ENCODE measurements at places on chromosomes 6 and 20. TPM values are rescaled to one million over a fixed set of nuclear protein-coding genes. Genes with fewer than 3 reads are reported as not detected.

DNA sequence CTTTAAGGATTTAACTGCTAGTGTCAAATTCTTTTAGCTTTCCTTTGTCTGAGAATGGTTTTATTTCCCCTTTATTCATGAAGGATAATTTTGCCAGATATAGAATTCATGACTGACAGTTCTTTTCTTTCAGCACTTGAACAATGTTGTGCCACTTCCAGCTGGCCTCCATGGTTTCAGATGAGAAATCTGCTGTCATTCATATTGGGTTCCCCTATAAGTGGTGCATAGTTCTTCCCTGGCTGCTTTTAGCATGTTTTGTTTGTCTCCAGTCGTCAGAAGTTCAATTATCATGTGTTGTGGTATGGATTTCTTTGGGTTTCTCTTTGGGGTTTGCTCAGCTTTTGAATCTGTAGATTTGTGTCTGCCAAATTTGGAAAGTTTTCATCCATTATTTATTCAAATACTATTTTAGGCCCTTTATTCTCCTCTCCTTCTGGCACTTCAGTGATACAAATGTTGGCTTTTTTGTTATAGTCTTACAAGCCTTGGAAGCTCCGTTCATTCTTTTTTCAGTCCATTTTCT, 76.3 kb upstream of the TGM3 start:
- no peak for DNase-seq
- no peaks in the 10 kb centered on the region for H3K4me1 ChIP-seq
- no peaks in the 10 kb centered on the region for H3K36me3 ChIP-seq
- H3K4me3 ChIP-seq: no peak overlapping the region

GRCh38 chr20:21262812-21263211, 40.3 kb upstream of the XRN2 start:
- H3K27me3 ChIP-seq: no peaks in the 10 kb centered on the region
- no peaks in the 10 kb centered on the region for H3K36me3 ChIP-seq
- no peak overlapping the region for H3K4me3 ChIP-seq
- no peak overlapping the region for H3K27ac ChIP-seq
- no peaks in the 10 kb centered on the region for H3K4me1 ChIP-seq

- no peak overlapping the region for H3K27ac ChIP-seq
- H3K4me3 ChIP-seq: no peak overlapping the region
- no peaks in the 10 kb centered on the region for H3K36me3 ChIP-seq
- H3K27me3 ChIP-seq: no peaks in the 10 kb centered on the region
- DNase-seq: no peak
- H3K4me1 ChIP-seq: no peaks in the 10 kb centered on the region
Measured at GRCh38 chr20:12414446-12415274, 497.0 kb downstream of the BTBD3 start.

GRCh38 chr6:157552081-157552747, 171.2 kb downstream of the ZDHHC14 start:
- H3K36me3 ChIP-seq: no peaks in the 10 kb centered on the region
- H3K27ac ChIP-seq: no peak overlapping the region
- H3K4me3 ChIP-seq: no peak overlapping the region
- no peaks in the 10 kb centered on the region for H3K27me3 ChIP-seq
- peaks cover 20% of the 10 kb centered on the region for H3K4me1 ChIP-seq

Gene PRSS16
- 14.5 TPM for total RNA-seq

- no peaks in the 10 kb centered on the region for H3K27me3 ChIP-seq
- no peak overlapping the region for H3K4me3 ChIP-seq
- H3K36me3 ChIP-seq: no peaks in the 10 kb centered on the region
- H3K4me1 ChIP-seq: no peaks in the 10 kb centered on the region
Measured at GRCh38 chr6:169470790-169471189, 217.1 kb upstream of the THBS2 start.

Gene MAS1
- total RNA-seq: not detected

DNA sequence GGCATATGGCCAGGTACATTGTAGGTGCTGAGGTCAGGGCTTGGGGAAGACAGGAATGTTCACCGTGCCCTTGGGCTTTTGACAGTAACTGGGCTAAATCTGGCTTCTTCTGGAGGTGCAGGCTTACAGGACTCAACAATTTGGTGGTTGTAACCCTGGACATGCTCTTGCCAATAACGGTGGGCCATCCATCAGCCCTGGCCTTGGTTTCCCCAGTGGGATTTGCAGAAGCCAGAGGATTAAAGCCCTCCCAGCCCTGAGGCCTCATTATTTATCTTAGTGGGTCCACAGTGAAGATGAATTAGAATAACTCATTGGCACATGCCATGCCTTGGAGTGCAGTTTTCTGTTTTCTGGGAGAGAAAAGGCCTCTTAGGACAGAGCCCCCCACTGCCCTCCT, 44.0 kb downstream of the TOX2 start:
- H3K36me3 ChIP-seq: no peaks in the 10 kb centered on the region
- H3K4me3 ChIP-seq: no peak overlapping the region
- DNase-seq: no peak
- H3K4me1 ChIP-seq: peaks cover 99% of the 10 kb centered on the region
- H3K27me3 ChIP-seq: no peaks in the 10 kb centered on the region
- peak overlapping the region; percentile 8 for H3K27ac ChIP-seq

GRCh38 chr20:35007413-35007812, 51.7 kb downstream of the MYH7B start:
- no peaks in the 10 kb centered on the region for H3K27me3 ChIP-seq
- no peak for DNase-seq
- peaks cover 48% of the 10 kb centered on the region for H3K36me3 ChIP-seq

Gene PSORS1C1
- total RNA-seq: 9.8 TPM

GRCh38 chr6:81727876-81728517, 24.5 kb downstream of the TENT5A start:
- no peaks in the 10 kb centered on the region for H3K4me1 ChIP-seq
- H3K27ac ChIP-seq: no peak overlapping the region
- H3K4me3 ChIP-seq: no peak overlapping the region
- no peaks in the 10 kb centered on the region for H3K36me3 ChIP-seq
- no peaks in the 10 kb centered on the region for H3K27me3 ChIP-seq
- no peak for DNase-seq

DNA sequence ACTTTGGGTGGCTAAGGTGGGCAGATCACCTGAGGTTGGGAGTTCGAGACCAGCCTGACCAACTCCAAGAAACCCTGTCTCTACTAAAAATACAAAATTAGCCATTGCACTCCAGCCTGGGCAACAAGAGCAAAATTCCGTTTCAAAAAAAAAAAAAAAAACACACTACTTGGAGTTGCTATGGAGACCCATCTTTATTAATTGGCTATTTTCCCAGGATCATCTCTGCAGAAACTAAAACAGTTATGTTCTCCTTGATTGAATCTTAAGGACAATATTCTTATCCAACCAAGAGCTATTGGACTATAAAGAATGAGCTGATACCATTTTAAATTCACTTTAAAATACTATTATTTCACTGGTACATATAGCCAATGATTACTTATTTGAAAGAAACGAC, 14.7 kb downstream of the AKIRIN2 start:
- no peak for DNase-seq
- no peak overlapping the region for H3K27ac ChIP-seq
- H3K27me3 ChIP-seq: no peaks in the 10 kb centered on the region
- no peaks in the 10 kb centered on the region for H3K36me3 ChIP-seq

Gene LGSN
- 0.30 TPM for total RNA-seq

- no peak for DNase-seq
- no peak overlapping the region for H3K27ac ChIP-seq
- H3K36me3 ChIP-seq: no peaks in the 10 kb centered on the region
- no peaks in the 10 kb centered on the region for H3K27me3 ChIP-seq
- no peaks in the 10 kb centered on the region for H3K4me1 ChIP-seq
Measured at GRCh38 chr6:150620244-150620643, 20.6 kb downstream of the PLEKHG1 start.

DNA sequence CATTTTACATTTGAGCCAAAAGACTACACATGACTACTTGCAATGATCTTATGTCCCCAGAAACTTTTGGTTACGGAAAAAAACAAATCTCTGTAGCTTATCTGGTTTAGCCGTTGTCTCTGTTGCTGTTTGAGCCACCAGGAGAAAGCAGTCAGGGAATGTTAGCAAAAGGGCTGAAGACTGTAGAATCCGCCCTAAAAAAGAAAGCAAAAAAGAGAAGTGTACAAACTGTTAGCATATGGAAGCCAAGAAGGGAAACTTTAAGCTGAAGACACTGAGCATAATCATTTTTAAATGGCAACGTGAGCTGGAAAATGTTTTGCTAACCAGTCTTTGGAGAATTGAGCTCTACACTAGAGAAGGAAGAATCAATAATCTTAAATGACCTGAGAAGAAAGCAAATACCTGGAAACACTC, 69.9 kb upstream of the MYLIP start:
- no peak overlapping the region for H3K27ac ChIP-seq
- no peak overlapping the region for H3K4me3 ChIP-seq
- H3K27me3 ChIP-seq: no peaks in the 10 kb centered on the region
- DNase-seq: no peak
- H3K36me3 ChIP-seq: no peaks in the 10 kb centered on the region
- no peaks in the 10 kb centered on the region for H3K4me1 ChIP-seq

DNA sequence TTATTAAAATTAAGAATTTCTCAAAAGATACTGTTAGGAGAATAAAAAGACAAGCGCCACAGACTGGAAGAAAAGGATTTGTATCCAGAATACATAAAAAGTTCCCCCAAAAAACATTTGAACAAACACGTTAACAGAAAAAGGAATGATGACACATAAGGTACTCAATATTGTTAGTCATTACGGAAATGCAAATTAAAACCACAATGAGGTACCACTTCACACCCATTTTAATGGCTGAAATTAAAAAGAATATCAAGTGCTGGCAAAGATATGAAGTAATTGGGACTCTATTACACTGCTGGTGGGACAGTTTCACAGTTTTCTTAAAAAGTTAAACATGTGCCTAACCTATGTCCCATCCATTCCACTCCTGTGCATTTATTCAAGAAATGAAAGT, 51.4 kb downstream of the HECA start:
- no peak for DNase-seq
- H3K4me1 ChIP-seq: no peaks in the 10 kb centered on the region
- H3K4me3 ChIP-seq: no peak overlapping the region

GRCh38 chr6:52904562-52905279, 4.8 kb downstream of the GSTA3 start:
- H3K4me3 ChIP-seq: no peak overlapping the region
- DNase-seq: no peak
- no peak overlapping the region for H3K27ac ChIP-seq
- no peaks in the 10 kb centered on the region for H3K27me3 ChIP-seq
- H3K4me1 ChIP-seq: no peaks in the 10 kb centered on the region
- H3K36me3 ChIP-seq: no peaks in the 10 kb centered on the region

GRCh38 chr20:54485631-54486030, 10.2 kb downstream of the DOK5 start:
- H3K4me3 ChIP-seq: no peak overlapping the region
- H3K4me1 ChIP-seq: peaks cover 7% of the 10 kb centered on the region
- H3K27me3 ChIP-seq: no peaks in the 10 kb centered on the region
- DNase-seq: no peak
- H3K27ac ChIP-seq: no peak overlapping the region

DNA sequence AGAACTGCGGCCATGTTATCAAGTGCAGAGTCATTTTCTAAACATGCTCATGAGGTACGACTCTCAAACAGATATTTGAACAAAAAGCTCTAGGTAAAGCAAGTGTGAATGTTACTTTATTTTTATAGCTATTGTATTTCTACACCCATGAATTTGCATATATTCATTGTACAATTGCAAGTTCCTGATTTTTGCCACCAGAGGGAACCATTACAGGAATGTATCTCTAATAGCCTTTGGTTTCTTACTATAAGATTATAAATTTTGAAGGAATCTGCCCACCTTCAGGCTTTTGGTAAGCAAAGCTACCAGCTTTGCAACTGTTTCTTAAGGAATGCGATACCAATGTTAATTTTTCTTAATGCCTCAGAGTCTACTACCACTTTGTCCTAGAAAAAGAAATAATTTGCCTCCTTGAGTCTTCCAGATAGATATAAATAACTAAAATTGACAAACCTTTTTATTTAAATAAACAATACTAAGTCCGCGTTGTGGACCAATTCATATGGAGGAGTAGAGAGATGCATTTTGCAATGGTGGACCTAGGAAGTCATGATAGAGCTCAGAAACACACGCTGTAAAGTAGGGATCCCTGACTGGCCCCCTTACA, 125.4 kb upstream of the SAMD5 start:
- no peak overlapping the region for H3K27ac ChIP-seq
- no peaks in the 10 kb centered on the region for H3K4me1 ChIP-seq
- no peak overlapping the region for H3K4me3 ChIP-seq
- DNase-seq: peak; percentile 13
- H3K36me3 ChIP-seq: no peaks in the 10 kb centered on the region

DNA sequence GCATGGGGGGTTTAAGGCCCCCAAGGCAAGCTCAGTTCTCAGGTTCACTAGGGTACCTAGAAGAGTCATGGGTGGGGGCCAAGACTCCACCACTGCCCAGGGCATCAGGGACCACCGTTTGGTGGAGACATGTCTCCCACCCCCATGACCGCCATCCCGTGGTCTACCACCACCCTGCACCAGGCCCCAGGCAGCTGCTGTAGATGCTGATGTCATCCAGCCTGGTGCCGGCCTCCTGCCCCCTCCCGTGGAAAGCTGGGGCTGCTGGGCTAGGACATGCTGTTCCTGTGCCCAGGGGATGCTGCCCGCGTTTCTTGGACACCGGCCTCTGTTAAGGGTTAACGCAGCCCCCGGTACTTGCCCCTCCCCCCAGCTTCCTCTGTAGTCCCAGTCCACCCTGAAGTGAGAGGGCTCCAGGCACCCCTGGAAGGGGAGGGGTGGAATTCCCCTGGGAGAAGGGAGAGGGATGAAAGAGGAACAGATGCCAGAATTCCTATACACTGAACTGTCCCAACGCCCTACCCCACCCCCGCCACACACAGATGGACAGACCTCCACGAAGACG, 587 bp downstream of the IP6K3 start:
- no peak overlapping the region for H3K27ac ChIP-seq
- no peak overlapping the region for H3K4me3 ChIP-seq
- DNase-seq: no peak
- H3K27me3 ChIP-seq: peaks cover 6% of the 10 kb centered on the region
- no peaks in the 10 kb centered on the region for H3K36me3 ChIP-seq
- H3K4me1 ChIP-seq: peaks cover 9% of the 10 kb centered on the region

DNA sequence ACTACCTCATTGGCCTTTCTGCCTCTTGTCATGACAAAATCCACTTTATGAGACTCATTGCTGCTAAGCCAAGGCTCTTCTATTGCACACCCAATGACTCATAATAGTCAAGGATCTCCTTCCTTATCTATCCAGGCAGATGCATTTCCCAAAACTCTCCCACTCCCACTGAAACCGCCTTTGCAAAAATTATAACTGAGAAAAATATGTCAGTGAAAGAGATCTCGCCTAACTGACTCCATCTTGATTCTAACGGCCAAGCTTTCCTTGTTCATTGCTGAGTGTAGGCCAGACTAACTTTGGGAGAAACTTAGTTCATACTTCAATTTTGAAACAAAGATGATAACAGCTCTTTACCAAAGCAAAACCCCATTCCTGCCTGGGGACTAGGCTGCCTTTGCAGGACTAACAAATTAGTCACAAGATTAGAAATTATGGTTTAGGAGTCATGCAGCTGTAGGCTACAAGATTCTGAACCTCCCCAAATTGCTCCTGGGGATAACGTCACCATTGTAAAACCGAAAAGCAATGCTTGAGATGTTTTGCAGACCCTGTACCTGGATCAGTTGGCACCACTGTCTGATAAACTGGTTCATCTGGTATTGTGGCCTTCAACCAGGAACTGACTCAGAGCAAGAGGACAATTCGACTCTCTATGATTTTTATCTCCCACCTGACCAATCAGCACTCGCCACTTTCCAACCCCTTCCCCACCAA, 47.1 kb downstream of the HAO1 start:
- no peak overlapping the region for H3K4me3 ChIP-seq
- H3K27me3 ChIP-seq: no peaks in the 10 kb centered on the region
- no peaks in the 10 kb centered on the region for H3K36me3 ChIP-seq
- H3K27ac ChIP-seq: no peak overlapping the region

GRCh38 chr6:454148-454991, 62.8 kb downstream of the IRF4 start:
- DNase-seq: no peak
- no peak overlapping the region for H3K27ac ChIP-seq
- H3K27me3 ChIP-seq: 0 out of 2 replicates have a peak, but pooled peaks cover 5% of the 10 kb centered on the region
- H3K4me3 ChIP-seq: no peak overlapping the region
- no peaks in the 10 kb centered on the region for H3K4me1 ChIP-seq

Measured in HCT116 (cell line).